Eye (tissue), 1 donor: ENCODE measurements at places on chromosomes 1 and 21.

- no peak for DNase-seq
Measured at GRCh38 chr1:74010206-74010605, 187.8 kb downstream of the LRRIQ3 start.

GRCh38 chr1:33045814-33046213, 9.1 kb upstream of the AK2 start:
- no peak for DNase-seq

DNA sequence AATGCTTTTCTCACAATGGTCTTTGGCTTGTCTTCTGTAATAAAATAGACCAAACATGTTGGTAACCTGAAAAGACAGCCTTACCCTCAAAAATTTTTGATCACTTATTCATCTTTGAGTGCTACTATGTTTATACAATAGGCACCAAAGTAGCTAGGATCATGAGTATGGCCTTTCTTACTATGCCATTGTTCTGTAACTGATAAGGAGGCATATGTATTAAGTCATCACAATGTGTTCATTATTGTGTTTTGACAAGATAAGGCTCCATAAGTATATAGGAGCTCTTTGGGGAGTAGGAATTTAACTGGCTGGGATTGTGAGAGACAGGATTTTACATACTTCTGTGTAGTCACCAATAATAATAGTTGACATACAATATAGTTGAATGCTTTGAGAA, 675 bp downstream of the TMCO2 start:
- no peak for DNase-seq

GRCh38 chr1:193311226-193311948, 125.0 kb upstream of the B3GALT2 start:
- DNase-seq: no peak

DNA sequence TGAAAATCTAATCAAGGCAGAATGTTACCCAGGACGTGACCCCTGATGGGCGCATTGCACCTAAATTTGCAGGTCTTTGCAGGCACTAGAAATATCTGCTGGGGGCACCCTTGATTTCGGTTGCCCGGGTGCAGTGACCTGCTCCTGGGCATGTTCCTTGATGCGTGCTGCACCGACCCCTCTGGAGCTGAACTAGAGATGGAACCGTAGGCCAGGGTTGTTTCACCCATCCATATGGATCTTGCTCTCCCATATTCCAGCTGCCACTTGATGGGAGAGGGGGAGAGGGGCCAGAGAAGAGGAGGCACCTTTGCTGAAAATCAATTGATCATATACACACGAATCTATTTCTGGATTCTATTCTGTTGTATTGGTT, 8.4 kb upstream of the COL18A1 start:
- DNase-seq: no peak
